T-helper 9 cell (primary cell): ENCODE measurements at places on chromosomes 6 and 20.

GRCh38 chr6:93571346-93571745, 152.0 kb upstream of the EPHA7 start:
- DNase-seq = no peak

GRCh38 chr6:167781868-167782267, 44.8 kb upstream of the AFDN start:
- no peak for DNase-seq

DNA sequence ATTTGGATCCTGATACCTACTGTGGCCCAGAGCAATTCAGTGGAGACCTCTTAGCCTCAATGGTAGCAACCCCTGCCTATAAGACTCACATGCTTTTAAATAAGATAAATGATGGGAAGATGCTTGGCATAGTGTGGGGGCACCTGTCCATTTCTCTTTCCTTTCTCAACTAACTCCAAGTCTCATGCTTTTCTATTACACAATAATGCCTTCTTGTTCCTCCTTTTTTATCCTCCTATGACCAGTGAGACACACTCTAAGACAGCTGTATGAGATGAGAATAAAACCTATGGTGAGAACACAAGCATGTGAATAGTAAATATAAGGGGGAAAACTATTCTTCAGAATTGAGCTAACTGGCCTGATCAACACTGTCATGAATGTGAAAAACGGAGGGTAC, 147.0 kb upstream of the STXBP5 start:
- no peak for DNase-seq

DNA sequence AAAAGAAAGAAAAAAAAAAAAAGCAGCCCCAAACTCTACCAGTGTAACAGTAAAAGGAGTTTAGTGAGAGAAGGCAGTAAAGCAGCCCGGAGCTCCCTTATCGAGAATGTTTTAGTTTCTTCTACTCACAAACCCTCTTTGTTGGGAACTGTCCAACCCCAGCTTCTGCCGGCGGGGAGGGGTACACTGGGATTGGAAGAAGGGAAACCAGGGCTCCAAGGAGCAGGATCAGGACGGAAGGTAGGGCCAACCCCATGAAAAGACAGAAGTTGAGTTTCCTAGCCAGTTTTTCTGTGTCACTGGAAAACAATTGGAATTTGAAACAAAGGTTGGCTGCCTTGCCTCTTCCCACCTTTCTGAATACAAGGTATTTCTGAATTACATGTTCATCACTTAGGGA, 66.0 kb downstream of the KIZ start:
- DNase-seq = no peak

DNA sequence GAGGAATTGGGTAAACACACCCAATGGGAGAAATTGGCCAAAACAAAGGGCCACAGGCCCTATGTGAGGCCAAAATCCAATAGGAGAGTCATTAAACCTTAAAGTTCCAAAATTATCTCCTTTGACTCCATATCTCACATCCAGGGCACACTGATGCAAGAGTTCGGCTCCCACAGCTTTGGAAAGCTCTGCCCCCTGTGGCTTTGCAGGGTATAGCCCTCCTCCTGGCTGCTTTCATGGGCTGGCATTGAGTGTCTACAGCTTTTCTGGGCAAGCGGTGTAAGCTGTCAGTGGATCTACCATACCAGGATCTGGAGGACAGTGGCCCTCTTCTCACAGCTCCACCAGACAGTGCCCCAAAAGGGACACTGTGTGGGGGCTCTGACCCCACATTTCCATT, 160.5 kb downstream of the ADGRG6 start:
- no peak for DNase-seq

GRCh38 chr20:8356806-8357205, 224.7 kb downstream of the PLCB1 start:
- no peak for DNase-seq

GRCh38 chr6:1558388-1558787, 51.3 kb upstream of the FOXC1 start:
- DNase-seq = no peak

DNA sequence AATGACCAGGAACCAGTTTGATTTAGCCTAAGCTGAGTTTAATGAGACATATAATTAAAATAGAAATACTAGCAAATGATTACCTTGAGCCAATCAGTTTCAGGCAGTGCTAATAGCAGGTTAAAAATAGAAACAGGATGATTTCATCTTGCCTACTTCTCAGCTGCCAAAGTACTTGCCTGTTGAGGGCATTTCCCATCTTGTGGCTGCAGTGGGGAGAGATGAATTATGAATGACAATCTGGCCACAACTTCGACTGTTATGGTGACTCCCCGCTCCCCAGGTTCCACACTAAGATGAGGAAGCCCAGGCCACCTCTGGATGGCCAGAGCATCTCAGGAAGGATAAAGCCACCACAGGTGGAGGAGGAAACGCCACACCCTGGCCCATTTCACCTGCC, 31.3 kb downstream of the MBOAT1 start:
- no peak for DNase-seq

DNA sequence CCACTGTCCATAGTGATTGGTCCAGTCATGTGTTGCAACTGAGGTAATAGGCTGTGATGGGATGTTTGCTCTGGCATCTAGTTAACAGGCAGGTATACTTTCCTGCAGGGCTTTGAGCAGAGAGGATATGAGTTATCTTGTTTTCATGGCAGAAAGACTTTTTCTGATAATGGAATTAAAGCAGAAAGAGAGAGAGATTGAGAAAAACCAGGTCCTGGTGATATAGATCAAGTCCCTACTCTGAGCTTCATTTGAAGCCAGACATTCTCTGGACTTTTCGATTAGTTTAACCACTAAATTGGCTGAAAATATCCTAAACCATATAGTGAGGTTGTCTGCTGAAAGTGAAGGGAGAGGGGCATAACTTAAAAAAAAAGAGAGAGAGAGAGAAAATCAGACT, 233.8 kb upstream of the TBX18 start:
- no peak for DNase-seq

DNA sequence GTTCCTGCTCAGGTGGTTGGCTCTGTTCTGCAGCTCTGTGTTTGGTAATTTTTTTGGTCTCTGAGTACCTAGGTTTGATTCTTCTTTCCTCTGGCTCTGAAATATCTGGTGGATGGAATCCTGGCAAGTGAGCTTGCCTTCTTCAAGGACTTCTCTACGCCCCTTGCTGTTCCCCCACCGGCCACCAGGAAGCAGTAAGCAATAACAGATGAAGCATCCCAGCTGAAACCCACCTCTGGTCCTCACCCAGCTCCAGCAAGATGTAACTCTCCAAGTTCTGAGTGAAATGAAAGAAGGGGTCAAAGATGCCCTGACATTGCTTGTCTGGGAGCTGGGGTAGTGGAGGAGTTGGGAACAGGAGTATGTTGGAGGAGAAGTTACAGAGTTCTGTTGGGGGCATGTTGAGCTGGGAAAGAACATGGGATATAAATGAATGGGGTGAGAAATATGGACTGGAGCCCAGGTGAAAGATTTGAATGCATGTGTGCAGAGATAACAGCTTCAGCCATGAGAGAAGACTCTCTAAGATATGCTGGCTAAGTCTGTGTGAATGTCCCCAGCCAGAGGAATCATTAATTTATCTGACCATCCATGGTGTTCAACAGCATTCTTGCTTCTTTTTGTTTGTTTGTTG, 51.3 kb upstream of the GLP1R start:
- peak; percentile 6 for DNase-seq

- DNase-seq = no peak
Observed at GRCh38 chr6:72133324-72133723, 247.0 kb downstream of the RIMS1 start.

DNA sequence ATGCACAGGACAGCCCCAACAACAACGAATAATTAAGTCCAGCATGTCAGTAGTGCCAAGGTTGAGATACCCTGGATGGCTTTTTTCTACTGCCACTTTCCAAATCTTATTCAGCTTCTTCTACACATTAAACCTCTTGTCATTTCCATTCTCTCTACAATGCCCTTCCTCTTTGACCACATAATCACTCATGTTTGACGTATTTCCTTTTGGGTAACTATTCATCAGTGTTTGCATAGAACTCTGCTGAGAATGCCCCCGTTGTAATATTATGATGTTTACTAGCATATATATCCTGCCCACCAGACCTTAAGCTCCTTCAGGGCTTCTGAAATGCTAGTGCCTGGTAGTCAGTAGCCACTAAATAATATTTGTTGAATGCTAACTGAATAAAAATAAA, 515.3 kb upstream of the RNF217 start:
- no peak for DNase-seq

GRCh38 chr20:4297127-4297826, 281.9 kb upstream of the RNF24 start:
- no peak for DNase-seq

GRCh38 chr20:36606158-36607066, 833 bp downstream of the RAB5IF start:
- DNase-seq = no peak

- no peak for DNase-seq
Observed at GRCh38 chr20:20411836-20412235, 43.9 kb downstream of the INSM1 start.

GRCh38 chr6:159941286-159942113, 27.4 kb upstream of the IGF2R start:
- no peak for DNase-seq

- no peak for DNase-seq
Observed at GRCh38 chr6:15312500-15312899, 66.6 kb downstream of the JARID2 start.

- DNase-seq = no peak
Observed at GRCh38 chr6:100658486-100658885, 193.8 kb upstream of the SIM1 start.

DNA sequence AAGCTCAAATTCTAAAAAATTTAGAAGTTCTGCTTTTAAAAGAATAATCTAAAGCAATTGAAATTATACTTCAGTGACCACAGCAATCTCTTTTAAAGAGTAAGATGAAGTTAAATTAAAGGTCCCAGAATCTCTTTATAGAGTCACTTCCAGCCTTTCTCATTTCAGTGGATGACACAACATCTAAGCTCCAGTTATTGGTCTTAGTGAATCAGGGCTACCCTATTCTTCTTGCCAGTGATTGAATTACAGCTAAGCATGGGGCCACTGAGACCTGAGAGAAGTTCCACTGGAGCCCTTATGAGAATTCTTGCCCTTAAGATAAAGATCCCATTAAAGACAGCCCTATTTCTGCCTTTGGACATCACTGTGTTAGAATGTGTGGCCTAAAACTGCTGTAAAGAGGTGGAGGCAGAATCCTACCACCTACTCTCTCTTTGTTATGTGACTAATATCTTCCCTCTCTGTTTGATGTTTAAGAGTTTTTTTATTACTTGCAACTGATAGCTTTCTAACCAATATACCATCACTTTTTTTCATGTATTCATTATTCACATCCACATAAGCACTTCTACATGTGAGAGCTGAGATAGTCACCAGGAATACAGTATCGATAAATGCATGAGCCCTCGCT, 128.6 kb downstream of the UNC5CL start:
- DNase-seq = no peak

DNA sequence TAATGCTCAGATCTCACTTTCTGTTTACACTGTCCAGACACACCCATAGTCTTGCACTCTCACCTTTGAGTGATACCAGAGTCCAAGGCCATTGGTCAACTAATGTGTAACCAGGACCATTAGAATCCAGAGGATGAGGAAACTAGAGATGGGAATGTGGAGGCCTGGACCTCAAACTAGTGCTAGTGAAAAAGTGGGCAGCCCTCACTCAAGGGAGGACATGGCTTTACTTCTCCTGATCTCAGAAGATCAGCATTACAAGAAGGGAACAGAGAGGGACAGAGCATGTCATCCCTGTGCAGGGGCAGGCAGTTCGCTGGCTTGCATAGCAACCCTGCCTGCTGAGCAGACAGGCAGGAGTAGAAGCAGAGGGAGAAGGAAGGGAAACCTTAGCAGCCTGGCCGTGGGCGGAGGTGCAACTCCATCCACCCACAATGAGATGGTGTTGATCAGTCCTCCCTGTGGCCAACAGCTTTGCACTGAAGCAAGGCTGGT, 22.6 kb upstream of the XRN2 start:
- DNase-seq = no peak

DNA sequence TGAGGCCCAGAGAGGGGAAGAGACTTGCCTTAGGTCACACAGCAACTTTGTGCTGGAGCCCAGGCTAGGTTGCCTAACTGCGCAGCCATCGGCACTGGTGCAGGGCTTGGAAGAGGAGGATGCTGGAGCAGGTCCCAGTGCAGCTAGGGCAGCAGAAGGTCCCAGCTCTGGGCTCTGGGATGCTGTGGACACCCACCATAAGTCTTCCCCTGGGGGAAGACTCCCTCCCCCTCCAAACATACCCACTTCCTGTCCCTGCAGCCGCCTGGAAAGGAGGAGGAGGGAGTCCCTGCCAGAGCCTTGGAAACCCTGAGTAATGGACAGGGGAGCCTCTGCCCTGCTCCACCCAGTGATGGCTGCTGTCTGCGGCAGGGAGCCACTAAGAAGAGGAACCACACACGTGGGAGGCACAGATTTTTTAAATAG, 93.6 kb downstream of the NCR2 start:
- no peak for DNase-seq

DNA sequence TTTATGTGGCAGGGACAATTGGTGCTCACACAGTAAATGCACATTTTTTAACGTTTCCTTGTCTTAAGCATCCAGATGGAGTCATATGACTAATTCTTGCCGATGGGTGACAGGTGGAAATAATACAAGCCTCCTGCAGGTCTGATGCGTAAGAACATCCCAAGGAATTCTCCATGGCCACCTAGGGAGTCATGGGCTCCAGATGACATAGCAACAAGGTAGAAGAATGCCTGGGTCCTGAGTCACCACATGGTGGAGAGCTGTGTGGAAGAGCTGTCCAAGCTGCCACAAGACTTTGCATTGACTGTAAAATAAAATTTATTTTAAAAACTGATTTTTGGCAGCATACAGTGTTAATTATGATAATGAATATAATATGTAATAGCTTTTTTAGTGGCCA, 77.0 kb upstream of the MAP3K7 start:
- no peak for DNase-seq

DNA sequence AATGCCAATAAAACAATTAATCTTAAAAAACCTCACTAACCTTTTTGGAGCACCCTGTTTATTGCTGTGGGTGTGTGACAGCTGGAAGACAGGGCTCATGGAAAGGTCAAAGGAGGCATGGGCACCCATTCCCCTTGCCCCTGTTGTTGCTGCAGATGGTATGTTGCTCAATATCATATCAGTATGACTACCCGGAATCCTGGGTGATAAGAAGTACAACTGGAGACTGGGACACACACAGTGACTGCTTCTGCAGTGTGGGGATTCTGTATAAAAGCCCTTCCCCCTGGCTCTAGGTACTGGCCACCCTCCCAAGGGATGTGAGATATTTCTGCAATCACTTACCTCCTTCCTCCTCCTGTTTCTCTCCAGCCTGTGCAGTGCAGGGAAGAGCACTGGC, 47.3 kb upstream of the IL20RA start:
- no peak for DNase-seq

GRCh38 chr6:109515781-109516409, 32.9 kb upstream of the ZBTB24 start:
- DNase-seq = no peak

- DNase-seq = no peak
Observed at GRCh38 chr20:57211908-57212533, 54.4 kb downstream of the BMP7 start.

- no peak for DNase-seq
Observed at GRCh38 chr20:63704749-63705117, 3.0 kb downstream of the ARFRP1 start.
